ENCODE measurements at places on chromosomes 1 and 21. TPM values are rescaled to one million over a fixed set of nuclear protein-coding genes. Genes with fewer than 3 reads are reported as not detected.

DNA sequence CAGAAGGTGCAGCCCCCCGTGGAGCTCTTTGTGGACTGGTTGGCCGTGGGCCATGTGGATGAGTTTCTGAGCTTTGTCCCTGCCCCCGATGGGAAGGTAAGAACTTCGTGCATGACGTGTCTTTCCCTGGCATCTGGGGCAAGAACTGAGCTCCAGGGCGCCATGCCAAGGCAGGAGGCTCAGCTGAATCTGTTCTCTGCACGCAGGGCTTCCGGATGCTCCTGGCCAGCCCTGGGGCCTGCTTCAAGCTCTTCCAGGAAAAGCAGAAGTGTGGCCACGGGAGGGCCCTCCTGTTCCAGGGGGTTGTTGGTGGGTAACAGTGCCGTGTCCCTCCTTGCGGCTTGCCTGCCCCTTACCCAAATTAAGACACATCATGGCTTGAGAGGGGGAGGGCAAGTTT is 27.7 kb downstream of the PADI3 start:
- DNase-seq = peak; percentile 72

Gene SPRR2A
- total RNA-seq = not detected

Gene C1QB
- total RNA-seq = 1,524 TPM

Gene RGS7
- 0.21 TPM for total RNA-seq

- no peak for DNase-seq
Observed at GRCh38 chr1:53057127-53057526, 4.9 kb upstream of the PODN start.

Gene DIRAS3
- 1.1 TPM for total RNA-seq

DNA sequence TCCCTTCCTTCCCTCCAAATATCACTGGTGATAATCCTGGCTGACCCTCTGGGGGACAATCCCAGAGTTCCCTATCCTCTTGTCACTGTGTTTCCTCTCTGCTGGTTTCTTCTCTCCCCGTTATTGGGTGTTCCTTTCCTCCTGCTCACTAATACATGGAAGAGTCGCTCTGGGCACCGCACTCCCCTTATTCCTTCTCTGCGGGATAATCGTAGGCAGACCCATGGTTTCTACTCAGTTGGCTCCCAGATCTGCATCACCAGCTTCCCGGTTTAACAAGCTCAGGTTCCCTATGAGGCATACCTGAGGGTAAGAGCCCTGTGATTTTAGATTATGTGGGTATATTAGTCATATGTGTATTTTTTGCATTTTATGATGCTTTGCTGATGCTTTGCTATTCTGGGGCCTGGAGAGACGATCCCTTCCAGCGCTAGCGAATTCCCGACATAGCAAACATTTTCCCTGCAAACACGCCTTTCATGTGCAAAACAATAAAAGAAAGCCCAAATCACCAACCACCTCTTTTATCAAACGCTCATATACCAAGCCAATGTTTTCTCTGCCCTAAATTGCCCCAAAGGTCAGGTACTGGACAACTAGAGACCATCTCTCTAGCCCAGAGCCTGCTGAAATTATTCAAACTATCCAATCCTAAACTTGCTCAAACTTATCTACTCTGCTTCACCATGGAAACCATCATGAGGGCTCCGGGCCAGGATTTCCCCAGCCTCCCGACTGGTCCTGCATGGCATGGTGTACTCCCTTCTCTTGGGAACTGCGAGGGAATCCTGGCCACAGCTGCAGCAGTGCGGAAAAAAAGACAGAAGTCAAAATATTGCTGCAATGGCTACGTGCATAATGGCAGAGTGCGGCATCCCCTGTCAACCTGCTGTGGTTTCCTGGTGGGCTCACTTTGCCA is 84.2 kb downstream of the PCP4 start:
- DNase-seq = no peak

GRCh38 chr1:116733476-116734365 is 20.5 kb upstream of the CD2 start:
- no peak for DNase-seq

Gene AGRN
- 114 TPM for total RNA-seq

Gene MINDY1
- total RNA-seq = 27.8 TPM

GRCh38 chr1:29532751-29533150 is 296.4 kb downstream of the PTPRU start:
- DNase-seq = no peak

GRCh38 chr1:83508485-83509151 is 490.3 kb downstream of the TTLL7 start:
- DNase-seq = no peak

Gene TDRD10
- 20.2 TPM for total RNA-seq

DNA sequence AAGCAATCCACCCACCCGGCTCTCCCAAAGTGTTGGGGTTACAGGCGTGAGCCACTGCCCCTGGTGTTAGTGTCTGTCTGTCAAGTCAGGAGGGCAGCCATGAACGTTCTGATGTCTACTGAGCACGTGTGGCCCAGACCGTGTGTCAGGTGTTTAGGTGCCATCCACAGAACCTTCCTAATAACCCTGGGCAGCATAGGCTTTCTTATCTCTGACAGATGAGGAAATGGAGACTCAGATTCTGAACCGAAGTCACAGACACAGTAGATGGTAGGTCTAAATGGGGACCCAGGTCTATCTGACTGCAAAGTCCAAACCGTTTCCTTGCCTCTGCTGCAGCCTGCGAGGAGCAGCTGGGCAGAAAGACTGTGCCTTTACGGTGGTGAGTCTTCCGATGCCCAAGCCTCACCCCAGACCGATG is 622 bp upstream of the IL6R start:
- no peak for DNase-seq

DNA sequence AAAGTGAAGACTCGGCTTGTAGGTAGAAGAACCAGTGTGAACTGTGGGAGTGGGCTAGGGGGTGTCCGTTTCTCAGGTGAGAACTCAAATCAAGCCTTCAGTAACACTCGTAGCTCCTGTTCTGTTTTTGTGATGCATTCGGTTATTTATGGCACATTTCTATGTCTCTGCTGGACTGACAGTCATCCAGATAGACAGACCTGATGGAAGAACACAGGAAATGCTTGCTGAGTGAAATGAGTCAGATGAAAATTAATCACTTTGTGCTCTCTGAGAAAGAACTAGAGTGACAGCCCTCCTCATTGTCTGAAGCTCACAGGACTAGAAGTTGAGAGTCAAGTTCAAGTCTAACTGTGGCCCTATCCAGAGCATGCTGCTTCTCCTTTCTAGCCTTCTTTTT is 360.1 kb upstream of the PLXNA2 start:
- DNase-seq = no peak

Gene EPHX1
- total RNA-seq = 233 TPM

- no peak for DNase-seq
Observed at GRCh38 chr1:171196351-171196750, 11.3 kb downstream of the FMO2 start.

- DNase-seq = no peak
Observed at GRCh38 chr21:43585924-43586413, 73.3 kb downstream of the HSF2BP start.

DNA sequence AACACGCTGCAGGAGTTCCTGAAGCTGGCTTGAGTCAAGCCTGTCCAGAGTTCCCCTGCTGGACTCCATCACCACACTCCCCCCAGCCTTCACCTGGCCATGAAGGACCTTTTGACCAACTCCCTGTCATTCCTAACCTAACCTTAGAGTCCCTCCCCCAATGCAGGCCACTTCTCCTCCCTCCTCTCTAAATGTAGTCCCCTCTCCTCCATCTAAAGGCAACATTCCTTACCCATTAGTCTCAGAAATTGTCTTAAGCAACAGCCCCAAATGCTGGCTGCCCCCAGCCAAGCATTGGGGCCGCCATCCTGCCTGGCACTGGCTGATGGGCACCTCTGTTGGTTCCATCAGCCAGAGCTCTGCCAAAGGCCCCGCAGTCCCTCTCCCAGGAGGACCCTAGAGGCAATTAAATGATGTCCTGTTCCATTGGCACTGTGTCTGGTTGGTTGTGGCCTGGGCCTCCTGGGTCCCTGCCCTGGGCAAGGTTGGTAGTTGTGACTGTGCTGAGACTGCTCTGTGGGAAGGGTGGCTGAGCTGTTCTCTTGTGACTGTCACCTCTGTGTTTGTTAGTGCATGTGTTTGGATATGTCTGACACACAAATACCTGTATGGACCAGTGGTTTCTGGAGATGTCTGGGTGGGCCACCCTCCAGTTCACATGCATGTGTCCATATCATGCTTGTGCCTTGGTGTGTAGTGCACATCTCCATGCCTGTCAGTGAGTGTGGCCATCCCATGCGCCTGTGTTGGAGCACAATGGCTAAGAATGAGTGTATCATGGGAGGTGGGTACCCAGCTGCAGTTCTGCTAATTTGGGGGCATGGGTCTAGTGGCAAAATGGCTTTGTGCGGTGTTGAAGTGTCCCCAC is 1.4 kb downstream of the SH3BGRL3 start:
- no peak for DNase-seq

- no peak for DNase-seq
Observed at GRCh38 chr1:209692296-209692695, 12.3 kb upstream of the HSD11B1 start.

GRCh38 chr1:209732725-209733124 is 23.1 kb upstream of the TRAF3IP3 start:
- DNase-seq = no peak

Gene ZNF695
- total RNA-seq = not detected

DNA sequence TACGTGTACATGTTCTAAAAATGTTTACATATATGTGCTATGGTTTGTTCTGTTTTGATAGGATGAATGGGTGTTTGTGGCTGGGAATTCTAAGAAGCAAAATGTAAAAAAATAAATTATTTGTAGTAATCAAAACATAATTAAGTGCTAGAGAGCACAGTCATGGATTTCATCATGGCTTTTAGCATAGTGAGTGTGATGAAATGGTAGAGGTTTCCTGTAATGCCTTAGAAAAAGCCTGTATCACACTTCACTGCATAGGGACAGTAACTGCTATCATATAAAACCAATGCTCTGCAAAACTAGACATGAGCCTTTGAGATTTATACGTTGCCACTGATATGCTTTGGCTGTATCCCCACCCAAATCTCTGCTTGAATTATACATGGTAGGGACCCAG is 99.8 kb downstream of the PTGER3 start:
- no peak for DNase-seq

Gene DSCAM
- 0.06 TPM for total RNA-seq

GRCh38 chr1:52098139-52098871 is 42.2 kb downstream of the BTF3L4 start:
- no peak for DNase-seq

DNA sequence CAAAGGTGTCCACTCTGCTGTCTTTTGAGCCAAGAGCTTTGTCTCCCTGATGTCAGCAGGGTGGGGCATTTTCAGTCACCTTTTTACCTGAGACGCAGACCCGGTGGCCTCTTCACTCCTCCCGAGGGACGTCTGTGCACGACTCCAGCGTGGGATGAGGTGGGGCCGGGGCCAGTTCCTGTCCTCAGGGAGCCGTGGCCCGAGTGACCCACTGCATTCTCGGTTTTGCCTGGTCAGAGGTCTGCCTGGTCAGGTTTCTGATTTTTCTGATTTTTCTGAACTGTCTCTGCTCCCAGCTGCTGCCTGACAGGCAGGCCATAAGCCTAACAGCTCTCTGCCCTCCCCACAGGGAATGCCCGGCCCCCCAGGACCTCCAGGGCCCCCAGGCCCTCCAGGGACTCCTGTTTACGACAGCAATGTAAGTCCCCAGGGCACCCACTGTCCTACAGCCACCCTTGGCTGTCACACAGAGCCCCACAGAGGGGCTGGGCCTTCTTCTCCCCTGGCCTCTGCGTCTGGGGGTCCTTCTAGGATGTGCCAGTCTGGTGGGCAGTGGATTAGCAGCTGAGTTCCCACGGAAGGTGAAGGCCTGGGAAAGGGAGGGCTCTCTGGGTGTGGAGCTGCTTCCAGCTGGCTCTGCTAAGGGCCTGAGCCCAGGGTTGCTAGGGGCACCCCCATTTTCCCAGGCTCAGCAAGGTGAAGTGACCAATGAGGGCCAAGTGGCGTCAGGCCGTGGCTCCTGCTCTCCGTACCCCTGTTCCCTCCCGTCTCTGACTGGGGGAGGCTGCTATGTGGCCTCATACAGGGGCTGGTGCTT is 45.9 kb downstream of the SLC19A1 start:
- DNase-seq = peak; percentile 10

Gene NBPF4
- total RNA-seq = not detected
